Stimulated activated CD8-positive, alpha-beta memory T cell treated with anti-CD3 and anti-CD28 coated beads, Interleukin-7, amount 100 ng/mL, for 1 hour (primary cell): ENCODE measurements at places on chromosomes 4 and X.
A peak's percentile ranks its signal among the peaks of the same experiment; 100 is the strongest.

DNA sequence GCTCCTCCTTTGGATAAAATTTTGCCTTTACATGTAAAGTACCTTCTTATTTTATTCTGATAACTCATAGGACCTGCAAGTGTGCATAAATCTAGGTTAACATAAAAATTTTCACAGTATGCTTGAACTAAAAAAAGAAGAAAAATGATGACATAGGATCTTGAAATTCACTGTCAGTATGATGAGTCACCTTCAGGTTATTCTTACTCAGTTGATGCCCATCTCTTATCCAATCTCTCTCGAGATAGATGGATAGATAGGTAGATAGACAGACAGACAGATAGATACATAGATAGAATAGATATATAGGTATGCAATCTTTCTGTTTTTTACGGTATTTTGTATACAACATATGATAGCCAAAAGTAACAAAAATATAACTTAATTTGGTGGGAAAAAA, 485.5 kb downstream of the NAF1 start:
- DNase-seq, result no peak

- DNase-seq, result no peak
These were observed 7.5 kb downstream of the KLHL13 start for GRCh38 chrX:118109065-118109464.

GRCh38 chr4:101689220-101689619, 101.3 kb upstream of the BANK1 start:
- DNase-seq, result no peak

DNA sequence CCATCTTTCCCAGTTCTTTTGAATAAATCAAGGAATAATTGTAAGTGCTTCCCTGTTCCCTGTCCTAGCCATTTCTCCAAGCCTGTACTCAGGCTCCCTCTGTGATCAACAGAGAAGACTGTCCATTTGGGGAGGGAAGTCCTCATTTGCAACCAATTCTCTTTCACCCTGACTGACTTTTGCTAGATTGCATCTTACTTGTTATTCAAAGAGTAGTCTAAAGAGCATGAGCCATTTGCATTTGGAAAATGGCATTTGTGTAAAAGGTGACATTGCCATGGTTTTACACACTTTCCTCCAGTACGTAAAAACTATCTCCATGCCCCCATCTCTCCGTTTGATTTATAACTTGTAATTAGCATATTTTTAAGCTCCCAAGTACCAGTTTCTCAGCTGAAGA, 110.6 kb downstream of the MBNL3 start:
- no peak for DNase-seq

GRCh38 chrX:119181491-119181890, 53.9 kb upstream of the KIAA1210 start:
- DNase-seq, result no peak

- no peak for DNase-seq
These were observed 430.1 kb downstream of the ANKRD50 start for GRCh38 chr4:124282301-124282898.

- no peak for DNase-seq
These were observed 682.2 kb upstream of the AMOT start for GRCh38 chrX:113522814-113523213.

- no peak for DNase-seq
These were observed 266.6 kb upstream of the TAPT1 start for GRCh38 chr4:16492872-16493271.

GRCh38 chr4:41069838-41070237, 144.5 kb downstream of the APBB2 start:
- no peak for DNase-seq

- no peak for DNase-seq
These were observed 736 bp downstream of the IDS start for GRCh38 chrX:149504226-149504914.

- DNase-seq, result no peak
These were observed 28.2 kb downstream of the PHKA1 start for GRCh38 chrX:72685810-72686456.

GRCh38 chr4:15295421-15296162, 132.2 kb upstream of the C1QTNF7 start:
- DNase-seq, result no peak

GRCh38 chr4:123340381-123340701, 56.3 kb upstream of the SPRY1 start:
- DNase-seq, result no peak

GRCh38 chrX:73448379-73448778, 1.5 kb downstream of the CDX4 start:
- no peak for DNase-seq

- DNase-seq, result no peak
These were observed 207.7 kb upstream of the MID1 start for GRCh38 chrX:10828036-10828435.

- no peak for DNase-seq
These were observed 66.6 kb downstream of the BANK1 start for GRCh38 chr4:101857176-101857575.

DNA sequence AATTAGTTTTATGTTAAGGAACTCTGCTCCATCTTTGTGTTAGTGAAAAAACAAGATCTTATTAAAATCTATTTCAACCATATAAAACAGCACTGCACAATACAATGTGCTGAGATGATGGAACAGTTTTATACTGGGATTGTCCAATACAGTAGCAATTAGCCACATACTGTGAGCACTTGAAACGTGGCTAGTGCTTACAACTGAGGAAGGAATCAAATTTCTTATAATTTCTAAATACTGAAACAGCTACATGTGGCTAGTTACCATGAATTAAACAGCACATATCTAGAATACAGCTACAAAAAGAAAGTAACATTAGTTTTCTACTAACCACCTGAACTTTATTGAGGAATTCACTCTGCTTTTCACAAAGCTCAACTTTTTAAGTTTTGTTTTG, 14.7 kb downstream of the NFXL1 start:
- DNase-seq, result no peak

- no peak for DNase-seq
These were observed 45.7 kb upstream of the ADRA2C start for GRCh38 chr4:3720466-3720865.

DNA sequence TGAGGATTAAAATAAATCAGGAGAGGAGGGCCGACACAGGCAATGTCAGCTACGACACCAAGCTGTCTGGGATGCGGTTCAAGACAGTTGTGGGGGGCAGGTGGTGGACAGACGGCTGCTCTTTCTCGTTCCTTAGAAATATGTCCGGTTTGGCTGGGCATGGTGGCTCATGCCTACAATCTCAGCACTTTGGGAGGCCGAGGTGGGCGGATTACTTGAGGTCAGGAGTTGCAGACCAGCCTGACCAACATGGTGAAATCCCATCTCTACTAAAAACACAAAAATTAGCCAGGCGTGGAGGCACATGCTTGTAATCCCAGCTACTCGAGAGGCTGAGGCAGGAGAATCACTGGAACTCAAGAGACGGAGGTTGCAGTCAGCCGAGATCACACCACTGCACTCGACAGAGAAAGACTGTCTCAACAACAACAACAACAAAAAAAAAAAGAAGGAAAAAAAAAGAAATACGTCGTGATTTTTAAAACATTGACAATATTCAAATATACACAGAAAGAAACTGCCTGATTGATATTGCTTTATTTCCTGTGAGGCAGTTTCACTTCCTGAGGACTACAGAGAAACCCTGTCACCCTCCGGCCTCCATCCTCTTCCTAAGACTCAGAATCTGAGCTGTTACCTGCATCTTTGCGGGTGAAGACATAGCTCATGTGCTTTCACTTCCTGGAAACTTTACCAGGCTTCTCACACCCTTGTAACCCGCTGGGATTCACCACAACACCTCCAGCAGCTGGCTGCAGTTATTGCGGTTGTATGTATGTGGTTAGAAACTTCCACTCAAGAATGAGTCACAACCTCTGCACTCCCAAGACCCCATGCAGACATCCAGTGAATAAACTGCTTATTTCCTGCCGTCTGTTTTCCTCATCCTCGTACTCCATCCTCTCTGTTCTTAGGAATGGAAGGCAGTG, 63.8 kb upstream of the STS start:
- peak; percentile 5 for DNase-seq

GRCh38 chr4:55435141-55435841, 39.5 kb downstream of the TMEM165 start:
- DNase-seq, result no peak

DNA sequence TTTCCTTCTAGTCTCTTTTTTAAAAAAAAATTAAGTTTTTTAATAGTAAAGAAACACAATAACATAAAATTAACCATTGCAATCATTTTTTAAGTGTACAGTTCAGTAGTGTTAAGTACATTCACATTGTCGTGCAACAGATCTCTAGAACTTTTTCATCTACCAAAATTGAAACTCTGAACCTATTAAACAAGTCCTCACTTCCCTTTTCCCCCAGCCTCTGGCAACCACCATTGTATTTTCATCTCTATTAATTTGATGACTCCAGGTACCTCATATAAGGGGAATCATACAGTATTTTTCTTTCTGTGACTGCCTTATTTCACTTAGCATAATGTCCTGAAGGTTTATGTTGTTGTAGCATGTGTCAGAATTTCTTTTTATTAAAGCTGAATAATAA, 31.8 kb downstream of the MSL3 start:
- DNase-seq, result no peak

- no peak for DNase-seq
These were observed 73.3 kb upstream of the SOD3 start for GRCh38 chr4:24722026-24722568.

- no peak for DNase-seq
These were observed 27.0 kb downstream of the GYPA start for GRCh38 chr4:144113546-144113945.

GRCh38 chr4:123255971-123256370, 140.6 kb upstream of the SPRY1 start:
- DNase-seq, result no peak

GRCh38 chr4:179843370-179843769, 2399.8 kb upstream of the TENM3 start:
- no peak for DNase-seq

DNA sequence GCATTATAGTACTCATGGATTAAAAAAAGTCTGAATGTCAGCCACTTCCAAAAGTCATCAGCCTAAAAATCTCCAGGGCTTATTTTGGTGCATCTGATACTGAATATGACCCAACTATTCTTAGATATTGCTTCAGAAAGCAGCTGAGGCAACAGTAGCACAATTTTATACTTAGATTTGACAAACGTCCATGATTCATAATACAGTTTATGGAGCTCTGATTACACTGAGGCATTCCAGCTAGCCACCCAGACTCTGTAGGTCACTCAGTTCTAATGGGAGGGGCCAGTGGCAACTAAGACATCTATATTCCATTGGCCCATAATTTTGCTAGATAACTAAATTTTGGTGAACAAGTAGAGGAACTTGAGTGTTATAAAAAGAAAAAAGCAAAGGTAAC, 10.3 kb downstream of the SPATA4 start:
- DNase-seq, result no peak

DNA sequence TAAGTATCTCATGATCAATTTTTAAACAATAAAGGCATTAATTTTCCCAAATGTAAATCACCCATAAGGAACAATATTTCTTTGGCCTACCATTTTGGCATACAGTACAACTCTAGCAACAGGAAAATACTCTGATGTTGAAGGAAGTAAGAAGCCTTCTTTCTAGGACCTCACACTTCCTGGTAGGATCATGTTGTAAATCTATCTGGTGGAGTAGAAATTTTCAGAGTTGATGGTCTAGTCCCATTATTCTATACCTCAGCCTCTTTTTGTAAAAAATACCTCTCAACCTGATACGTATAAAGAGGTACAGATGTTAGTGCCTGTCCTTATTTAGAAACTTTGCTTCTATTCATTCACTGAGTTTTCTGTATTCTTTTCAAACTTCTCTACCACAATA, 40.2 kb upstream of the GRID2 start:
- no peak for DNase-seq

DNA sequence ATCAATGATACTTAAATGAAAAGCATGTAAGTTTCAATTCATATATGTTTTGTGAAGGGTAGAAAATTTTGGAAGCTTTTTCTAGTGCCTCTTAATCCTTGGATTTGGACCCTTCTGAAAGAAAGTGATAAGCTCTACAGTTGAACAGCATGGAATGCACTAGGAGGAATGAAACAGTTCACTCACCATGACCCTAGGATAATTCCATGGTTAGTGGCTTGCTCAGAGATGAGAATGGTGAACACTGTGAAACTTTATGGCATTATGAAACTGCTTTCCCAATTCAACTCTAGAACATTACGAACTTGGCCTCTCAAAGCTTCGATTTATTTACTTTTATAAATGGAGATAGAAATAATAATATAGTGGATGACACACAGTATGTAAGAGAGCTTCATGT, 88.9 kb upstream of the FAT4 start:
- no peak for DNase-seq

DNA sequence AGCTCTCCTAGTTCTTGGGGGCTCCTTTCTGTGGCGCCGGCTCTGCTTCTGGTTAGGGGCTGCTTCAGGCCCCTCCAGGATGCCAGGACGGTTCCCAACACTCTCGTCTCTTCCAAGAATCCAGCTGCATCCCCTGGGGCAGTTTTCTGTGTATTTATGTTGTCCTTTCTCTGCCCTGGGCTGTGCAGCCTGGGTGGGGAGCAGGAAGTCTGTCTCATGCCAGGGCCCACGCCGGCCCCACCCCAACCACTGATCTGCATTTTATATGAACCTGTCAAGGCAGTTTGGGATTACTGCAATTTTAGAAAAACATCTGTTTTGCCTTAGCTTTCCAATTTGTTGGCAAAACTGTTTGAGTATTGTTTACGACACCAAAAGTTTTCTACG, 14.6 kb downstream of the CTBP1 start:
- no peak for DNase-seq

DNA sequence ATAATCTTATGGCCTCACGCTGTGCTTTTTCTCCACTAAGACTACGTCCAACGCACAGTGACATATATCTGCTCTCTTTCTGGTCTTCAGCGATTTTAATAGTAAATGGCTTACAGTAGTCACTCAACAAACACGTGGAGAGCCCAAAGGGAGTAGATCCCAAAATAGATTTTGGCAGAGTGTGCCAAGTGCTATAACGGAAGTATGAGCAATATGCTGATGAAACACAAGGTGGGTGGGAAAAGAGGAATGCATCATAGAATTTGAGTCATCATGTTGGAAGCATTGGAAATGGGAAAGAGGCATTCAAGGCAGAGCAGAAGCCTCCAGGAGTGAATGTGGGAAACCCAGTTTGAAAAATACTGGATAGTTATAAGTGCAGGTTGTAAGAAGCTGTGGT, 129.1 kb upstream of the LDB2 start:
- no peak for DNase-seq

DNA sequence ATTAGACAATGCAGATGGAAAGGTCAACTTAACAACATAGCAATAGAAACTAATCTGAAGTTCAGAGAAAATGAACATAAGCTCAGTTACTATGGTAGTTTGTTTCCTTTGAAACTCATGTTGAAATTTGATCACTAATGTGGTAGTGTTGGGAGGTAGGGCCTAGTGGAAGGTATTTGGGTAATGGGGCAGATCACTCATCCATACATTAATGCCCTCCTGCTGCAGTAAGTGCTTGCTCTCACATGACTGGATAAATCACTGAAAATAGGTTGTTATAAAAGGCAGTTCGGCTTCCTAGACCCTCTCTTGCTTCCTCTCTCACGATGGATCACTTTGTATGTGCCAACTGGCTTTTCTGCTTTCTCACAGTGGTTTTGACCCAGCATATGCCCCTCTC, 567.4 kb upstream of the GALNT7 start:
- DNase-seq, result no peak

- no peak for DNase-seq
These were observed 6.3 kb downstream of the FNIP2 start for GRCh38 chr4:158775091-158775651.
